K562 (cell line): ENCODE measurements at places on chromosomes 6 and 20. TPM values are rescaled to one million over a fixed set of nuclear protein-coding genes. Genes with fewer than 3 reads are reported as not detected.

The DYNLT1 gene
- 98.5 and 103 TPM in 2 replicates for total RNA-seq

The KIAA1755 gene
- total RNA-seq = not detected in 2 replicates

The C20orf204 gene
- 0.67 and 1.1 TPM in 2 replicates for total RNA-seq

- H3K4me3 ChIP-seq = no peak overlapping the region
- H3K27ac ChIP-seq = no peak overlapping the region
- peaks cover 44% of the 10 kb centered on the region for H3K27me3 ChIP-seq
- H3K4me1 ChIP-seq = no peaks in the 10 kb centered on the region
- H3K36me3 ChIP-seq = no peaks in the 10 kb centered on the region
Observed at GRCh38 chr20:1934156-1934555, 38.9 kb downstream of the SIRPA start.

DNA sequence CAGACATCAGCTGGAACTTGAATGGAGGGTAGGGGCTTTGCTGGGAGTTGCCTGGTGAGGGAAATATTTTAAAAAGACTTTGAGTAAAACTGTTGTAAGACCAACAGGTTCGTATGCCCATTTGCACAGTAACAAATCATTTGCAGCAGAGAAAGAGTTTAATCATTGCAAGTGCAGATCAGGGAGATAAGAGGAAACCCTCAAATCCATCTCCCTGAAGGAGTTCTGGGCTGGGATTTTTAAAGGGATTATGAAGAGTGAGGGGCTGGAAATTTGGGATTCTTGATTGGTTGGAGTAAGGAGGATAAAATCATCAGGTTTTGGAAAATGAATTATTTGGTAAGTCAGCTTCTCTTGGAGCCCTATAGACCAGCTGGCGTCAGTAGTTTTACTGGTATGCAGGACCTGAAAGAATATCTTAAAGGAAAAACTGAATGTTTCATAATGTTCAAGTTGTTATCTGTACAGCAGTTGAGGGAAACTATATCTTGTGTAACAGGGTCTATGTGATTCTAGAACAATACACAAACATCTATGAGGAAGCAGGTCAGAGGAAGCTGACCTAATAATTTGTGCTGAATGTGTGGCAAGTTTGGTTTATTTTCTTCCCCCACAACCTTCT is 295.5 kb downstream of the PLCB1 start:
- H3K27me3 ChIP-seq = no peaks in the 10 kb centered on the region
- no peak overlapping the region for H3K27ac ChIP-seq
- H3K4me1 ChIP-seq = no peaks in the 10 kb centered on the region
- H3K4me3 ChIP-seq = no peak overlapping the region

DNA sequence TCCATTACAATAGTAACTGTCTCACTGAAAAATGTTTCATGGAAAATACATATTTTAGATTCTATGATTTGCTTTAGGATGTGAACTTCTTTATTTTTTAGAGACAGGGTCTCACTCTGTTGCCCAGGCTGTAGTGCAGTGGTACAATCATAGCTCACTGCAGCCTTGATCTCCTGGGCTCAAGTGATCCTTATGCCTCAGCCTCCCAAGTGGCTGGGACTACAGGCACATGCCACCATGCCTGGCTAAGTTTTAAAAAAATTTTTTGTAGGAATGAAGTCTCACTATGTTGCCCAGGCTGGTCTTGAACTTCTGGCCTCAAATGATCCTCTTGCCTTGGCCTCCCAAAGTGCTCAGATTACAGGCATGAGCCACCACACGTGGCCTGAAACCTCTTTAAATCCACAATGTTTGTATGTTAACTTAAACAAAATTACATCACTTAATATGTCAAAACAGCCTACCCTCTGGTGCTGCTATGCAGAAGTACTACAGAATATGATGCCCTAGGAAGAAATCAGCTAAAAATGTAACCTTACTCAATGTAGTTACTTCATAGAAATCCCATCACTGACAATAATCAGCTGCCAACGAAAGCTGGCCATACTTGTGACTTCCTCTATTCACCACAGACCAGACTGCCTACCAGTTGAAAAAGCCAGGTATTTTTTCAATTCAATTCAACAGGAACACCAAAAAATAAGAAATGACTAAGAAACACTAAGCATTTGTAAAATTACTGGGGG is 17.6 kb downstream of the EEF1A1 start:
- H3K36me3 ChIP-seq = peaks cover 38% of the 10 kb centered on the region; the same call in 2 of the 3 replicates
- DNase-seq = no peak
- no peak overlapping the region for H3K27ac ChIP-seq
- H3K27me3 ChIP-seq = no peaks in the 10 kb centered on the region

GRCh38 chr20:45866454-45866853 is 9.0 kb downstream of the ZSWIM3 start:
- H3K36me3 ChIP-seq = no peaks in the 10 kb centered on the region
- no peaks in the 10 kb centered on the region for H3K27me3 ChIP-seq
- no peak for DNase-seq
- H3K4me3 ChIP-seq = no peak overlapping the region

DNA sequence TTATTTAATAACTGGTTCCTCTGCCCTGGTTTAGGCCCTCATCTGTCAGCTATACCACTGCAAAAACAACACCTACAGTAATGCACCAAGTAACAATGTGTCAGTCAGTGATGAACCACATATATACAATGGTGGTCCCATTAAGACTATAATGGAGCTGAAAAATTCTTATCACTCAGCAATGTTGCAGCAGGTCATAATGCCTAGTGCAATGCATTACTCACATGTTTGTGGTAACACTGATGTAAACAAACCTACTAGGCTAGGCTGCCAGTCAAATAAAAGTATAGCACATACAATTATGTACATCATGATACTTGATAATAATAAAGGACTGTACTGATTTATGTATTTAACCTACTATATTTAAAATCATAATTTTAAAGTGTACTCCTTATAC is 31.3 kb downstream of the RARS2 start:
- no peaks in the 10 kb centered on the region for H3K27me3 ChIP-seq
- no peak for DNase-seq
- no peaks in the 10 kb centered on the region for H3K4me1 ChIP-seq
- H3K4me3 ChIP-seq = no peak overlapping the region
- no peak overlapping the region for H3K27ac ChIP-seq

DNA sequence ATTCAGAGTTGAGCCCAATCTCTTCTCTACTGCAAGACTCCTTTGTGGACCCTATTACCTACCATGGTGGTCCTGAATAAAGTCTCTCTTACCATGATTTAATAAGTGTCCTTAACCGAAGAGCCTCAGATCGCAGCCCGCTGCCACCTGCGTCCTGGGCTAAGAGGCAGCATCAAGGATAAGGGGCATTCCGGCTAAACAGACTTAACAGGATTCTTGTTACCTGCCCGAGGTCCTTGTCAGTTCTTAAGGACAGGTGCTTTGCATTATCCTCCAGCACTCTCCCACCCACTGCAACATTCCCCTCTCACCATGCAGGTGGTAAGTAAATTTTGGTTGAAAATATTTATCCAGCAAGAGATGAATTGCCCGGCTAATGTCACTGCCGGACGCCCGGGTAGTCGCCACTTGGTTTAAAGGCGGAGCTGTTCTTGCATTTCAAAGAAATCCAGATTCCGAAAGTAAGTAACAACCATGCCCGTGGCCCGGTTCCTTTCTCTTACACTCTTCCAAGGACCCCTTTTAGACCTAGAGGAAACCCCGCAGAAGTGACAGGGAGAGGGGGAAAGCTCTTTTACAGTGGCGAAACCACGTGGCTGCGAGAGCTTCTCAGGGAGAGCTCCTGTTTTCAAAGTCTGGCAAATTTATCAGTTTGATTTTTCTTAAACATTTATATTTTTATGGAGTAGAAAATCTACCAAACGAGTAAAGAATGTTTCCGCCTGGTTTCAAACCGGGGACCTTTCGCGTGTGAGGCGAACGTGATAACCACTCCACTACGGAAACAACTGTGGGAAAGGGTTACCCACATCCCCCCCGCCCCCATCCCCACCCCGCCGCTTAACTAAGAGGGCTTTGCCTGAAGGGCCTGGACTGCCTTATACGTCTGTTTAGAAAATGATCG is 41.9 kb upstream of the PRSS16 start:
- DNase-seq = peak; percentile 53
- peak overlapping the region; percentile 27 for H3K4me3 ChIP-seq
- H3K27ac ChIP-seq = peak overlapping the region; percentile 51
- peaks cover 4% of the 10 kb centered on the region; the same call in 1 of the 2 replicates for H3K4me1 ChIP-seq
- H3K36me3 ChIP-seq = no peaks in the 10 kb centered on the region
- no peaks in the 10 kb centered on the region for H3K27me3 ChIP-seq
